Endothelial cell of umbilical vein (primary cell): ENCODE measurements at places on chromosomes 7 and 10. TPM values are rescaled to one million over a fixed set of nuclear protein-coding genes. Genes with fewer than 3 reads are reported as not detected.

IL2RA gene
- not detected in 2 replicates for total RNA-seq

HYAL4 gene
- not detected in 2 replicates for total RNA-seq

LEP gene
- not detected in 2 replicates for total RNA-seq

RTKN2 gene
- 4.8 and 5.5 TPM in 2 replicates for total RNA-seq

NUTM2A gene
- total RNA-seq = 0.14 and 0.73 TPM in 2 replicates
